IMR-90 (cell line): ENCODE measurements at places on chromosomes 1 and 21. TPM values are rescaled to one million over a fixed set of nuclear protein-coding genes. Genes with fewer than 3 reads are reported as not detected.

DNA sequence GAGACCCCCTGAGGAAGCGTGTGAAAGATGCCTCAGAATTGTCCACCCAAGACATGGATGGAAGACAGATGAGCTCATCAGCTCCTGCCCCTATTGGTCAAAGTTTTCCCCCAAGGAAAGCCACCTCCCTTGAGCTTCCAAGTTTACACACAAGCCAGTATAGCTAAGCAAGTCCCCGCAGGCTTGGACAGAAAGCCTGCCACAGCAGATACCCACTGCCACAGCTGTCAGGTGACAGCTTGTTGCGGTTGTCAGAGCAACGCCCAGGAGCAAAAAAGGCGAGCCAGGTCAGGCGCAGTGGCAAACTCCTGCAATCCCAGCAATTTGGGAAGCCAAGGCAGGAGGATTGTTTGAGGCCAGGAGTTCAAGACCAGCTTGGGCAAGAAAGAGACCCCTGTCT, 60.9 kb upstream of the IFNAR2 start:
- no peak for DNase-seq

The CYP4B1 gene
- total RNA-seq: not detected in 2 replicates

DNA sequence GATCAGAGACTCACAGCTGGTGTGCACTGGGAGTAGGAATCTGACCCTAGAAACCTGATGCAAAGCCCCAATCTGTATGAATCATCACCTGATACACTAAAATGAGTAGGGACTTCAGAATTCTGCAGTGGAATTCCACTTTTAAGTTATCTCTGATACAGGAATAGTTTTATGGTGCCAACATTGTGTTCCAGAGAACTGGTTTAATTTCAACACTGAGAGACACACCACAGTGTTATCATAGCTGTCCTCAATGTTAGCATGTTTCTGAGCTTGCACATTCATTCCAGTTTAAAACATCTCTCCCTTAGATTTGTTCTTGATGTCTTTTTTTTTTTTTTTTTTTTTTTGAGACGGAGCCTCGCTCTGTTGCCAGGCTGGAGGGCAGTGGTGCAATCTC, 7.1 kb downstream of the UTS2 start:
- peak; percentile 92 for DNase-seq

The C1orf115 gene
- total RNA-seq: under 0.01 and 0.18 TPM in 2 replicates

DNA sequence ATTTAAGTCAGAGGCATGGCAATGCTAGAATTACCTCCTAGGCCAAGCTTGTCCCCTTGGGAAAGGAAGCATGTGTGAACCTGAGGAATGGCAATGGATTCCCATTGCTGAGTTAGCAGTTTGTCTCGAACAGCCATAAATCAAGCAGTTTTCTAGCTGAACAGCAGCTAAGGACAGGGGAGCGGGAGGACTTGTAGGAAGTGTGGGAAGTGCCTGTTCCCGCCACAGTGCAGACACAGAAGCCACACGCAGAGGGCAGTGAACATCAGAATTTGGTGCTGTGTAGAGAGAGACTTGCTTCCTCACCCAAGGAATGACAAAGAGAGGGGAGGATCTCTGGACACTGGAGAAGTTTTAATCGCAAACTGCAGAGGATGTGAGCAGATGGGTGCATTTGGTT, 3.8 kb downstream of the PHGDH start:
- peak; percentile 21 for DNase-seq

- peak; percentile 55 for DNase-seq
Observed at GRCh38 chr1:114597949-114598348, 16.5 kb upstream of the BCAS2 start.

DNA sequence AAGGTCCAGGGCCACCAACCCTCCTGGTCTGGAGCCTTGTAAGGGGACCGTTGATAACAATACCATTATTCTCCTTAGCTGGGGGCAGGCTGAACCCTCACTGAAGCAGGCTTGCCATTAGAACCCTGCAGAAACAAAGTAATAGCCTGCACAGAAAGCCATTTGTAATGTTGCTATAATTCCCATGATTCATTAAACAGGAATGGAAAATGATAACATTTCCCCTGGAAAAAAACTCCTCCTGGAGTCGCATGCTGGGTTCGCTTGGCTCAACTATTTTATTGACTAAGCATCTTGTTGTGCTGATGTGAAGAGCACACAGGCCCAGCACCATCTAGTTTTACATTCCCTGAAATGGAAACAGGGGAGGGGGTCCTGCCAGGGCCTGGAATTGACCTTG, 155.6 kb upstream of the CSF3R start:
- DNase-seq: peak; percentile 55

DNA sequence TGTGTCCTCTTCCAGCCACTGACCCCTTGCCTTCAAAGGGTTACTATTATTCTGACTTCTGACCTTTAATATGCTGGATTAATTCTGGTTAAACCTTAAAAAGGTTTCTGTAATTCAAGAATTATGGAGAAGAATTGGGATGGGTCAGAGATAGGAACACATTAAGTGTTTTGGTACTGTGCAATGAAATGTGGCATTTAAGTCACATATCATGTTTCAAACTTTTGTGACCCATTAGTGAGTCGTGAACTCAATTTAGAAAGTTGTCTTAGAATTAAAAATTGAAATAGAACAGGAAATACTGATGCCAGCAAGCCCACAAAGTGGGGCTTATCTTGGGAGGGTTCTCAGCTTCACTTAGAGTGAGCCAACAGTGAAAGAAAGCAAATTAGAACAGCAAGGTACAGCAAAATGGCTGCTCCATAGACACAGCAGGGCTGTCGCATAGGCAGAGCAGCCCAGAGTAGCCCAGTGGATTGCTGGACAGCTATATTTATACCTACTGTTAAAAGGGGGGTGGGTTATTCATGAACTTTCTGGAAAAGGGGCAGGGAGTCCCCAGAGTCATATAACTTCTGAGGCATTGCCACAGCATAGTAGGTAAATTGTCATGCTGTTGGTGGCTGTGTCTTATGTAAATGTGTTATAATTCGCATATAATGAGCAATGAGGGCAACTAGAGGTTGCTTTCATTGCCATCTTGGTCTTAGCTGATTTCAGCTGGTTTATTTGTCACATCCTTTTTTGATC, 10.5 kb downstream of the SCP2 start:
- DNase-seq: no peak

GRCh38 chr1:208122612-208123358, 121.4 kb downstream of the PLXNA2 start:
- no peak for DNase-seq

The MATN1 gene
- total RNA-seq: 0.56 TPM in 1 of 2 replicates, not detected in the other

DNA sequence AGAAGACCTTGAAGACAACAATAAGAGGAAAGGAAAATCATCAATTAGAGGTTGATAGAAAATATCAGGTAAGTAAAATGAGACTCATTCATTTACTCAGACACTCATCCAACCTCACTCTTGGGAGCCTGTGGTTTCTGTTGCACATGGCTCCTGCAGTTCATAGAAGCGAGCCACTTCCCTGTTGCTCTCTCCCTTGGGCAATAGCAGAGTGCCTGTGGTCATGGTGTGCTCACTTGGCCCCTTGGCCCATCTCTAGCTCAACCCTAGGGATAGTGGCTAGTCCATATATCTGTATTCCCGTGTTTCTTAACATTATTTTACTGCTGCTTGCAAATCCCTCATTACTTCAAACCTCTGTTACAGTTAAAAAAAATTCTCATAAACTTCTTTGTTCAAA, 368.6 kb downstream of the PTPRC start:
- DNase-seq: no peak

DNA sequence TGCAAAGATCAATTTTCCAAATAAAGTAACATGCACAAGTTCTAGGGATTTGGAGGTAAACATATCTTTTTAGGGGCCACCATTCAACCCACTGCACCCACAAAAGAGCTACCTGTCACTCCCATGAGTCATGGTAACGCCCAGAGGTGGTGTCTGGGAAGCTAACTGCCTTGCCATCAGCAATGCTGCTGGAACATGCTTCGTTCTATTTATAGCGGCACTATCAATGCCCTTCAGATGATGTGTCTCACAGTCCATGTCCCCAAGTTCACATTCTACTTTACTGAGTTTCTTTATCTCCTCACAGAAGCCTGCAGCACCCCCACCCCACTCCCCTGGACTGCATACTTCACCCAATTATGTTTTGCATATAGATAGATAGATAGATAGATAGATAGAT, 95.4 kb downstream of the LPAR3 start:
- no peak for DNase-seq

- no peak for DNase-seq
Observed at GRCh38 chr1:30738040-30738714, 14.8 kb upstream of the MATN1 start.

The UBE2J2 gene
- total RNA-seq: 20.3 and 20.6 TPM in 2 replicates

GRCh38 chr1:94955767-94956632, 29.1 kb upstream of the CNN3 start:
- DNase-seq: peak; percentile 28

DNA sequence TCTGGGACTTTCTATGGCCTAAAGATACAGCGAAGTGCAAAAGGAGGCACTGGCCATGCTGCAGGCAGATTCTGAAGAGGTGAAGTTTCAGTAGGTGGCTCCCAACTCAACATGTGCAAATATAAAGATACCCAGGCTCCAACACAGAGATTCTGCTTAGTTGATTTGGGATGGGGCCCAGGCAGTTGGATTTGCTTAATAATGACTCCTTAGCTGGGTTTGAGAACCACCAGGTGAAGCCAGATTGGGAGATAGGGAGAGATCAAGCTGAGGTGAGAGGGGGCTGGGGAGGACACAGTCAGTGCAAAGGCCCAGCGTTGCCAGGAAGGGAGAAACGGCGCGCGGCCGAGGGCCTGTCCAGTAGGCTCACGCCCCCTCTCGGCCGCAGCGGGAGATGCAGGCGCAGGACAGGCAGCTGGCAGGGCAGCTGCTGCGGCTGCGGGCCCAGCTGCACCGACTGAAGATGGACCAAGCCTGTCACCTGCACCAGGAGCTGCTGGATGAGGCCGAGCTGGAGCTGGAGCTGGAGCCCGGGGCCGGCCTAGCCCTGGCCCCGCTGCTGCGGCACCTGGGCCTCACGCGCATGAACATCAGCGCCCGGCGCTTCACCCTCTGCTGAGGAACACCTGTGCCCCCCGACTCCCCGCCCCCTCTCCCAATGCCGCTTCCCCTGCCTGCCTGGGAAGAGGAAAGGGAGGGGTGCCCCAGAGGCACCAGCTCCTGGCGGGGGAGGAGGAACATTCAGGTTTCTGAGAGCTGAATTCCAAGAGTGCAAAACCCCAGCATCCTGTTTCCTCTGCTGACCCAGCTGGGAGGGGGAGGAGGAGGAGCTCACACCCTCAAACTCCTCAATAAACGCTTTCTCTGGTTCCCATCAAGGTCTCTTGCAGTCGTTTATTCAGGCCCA, 1.2 kb downstream of the FAM167B start:
- peak; percentile 52 for DNase-seq

The DMRTA2 gene
- not detected in 2 replicates for total RNA-seq

The SSR2 gene
- total RNA-seq: 553 and 927 TPM in 2 replicates

DNA sequence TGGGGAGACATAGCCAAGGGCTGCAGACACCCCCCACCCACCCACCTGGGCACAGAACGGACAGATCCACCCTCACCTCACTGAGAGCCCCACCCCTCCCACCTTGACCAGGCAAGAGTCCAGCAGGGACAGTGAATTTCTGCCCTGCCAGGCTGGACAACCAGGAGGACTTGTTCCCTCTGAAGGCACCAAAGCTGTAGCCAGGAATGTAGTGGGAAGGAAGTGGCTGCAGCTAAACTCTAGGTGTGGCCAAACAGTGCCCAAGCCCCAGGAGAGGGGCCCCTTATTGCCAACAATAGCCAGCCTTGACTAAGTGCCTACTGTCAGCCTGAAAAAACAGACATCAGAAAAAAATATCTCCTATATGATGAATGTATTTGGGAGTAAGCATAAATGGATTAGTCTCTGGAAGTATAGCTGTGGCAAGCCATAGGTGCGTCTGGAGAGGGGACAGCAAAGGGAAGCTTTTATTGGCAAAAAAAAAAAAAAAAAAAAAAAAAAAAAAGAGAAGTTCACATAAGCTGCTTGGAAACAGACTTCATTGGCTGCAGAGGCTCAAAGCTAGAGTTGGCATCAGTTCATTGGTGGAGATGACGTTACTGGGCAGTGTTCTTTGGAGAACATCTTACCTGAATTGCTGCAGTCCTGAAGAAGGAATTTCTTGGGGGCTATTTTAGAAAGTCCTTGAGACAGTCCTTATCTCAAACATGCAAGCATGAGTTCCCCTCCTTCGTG, 64.1 kb upstream of the TMEM51 start:
- no peak for DNase-seq

DNA sequence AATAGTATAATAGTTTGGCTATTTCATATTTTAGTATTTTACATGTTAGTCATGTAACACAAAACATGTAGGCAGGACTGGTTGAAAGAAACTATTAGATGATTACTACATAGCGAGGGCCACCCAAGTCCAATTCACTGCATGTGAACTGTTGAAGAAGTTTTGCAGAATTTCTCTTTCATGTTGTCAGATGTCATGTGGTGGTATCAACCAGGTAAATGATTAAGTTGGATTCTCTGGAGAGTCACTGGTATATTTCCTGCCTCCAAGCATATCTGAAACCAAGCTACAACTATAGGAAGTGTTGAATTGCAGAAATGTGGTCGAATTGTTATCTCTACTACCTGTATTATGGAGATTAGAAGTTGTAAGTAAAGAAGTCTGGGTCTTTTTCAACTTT, 137.8 kb upstream of the DPYD start:
- DNase-seq: no peak

- DNase-seq: no peak
Observed at GRCh38 chr1:93584261-93585003, 97.2 kb downstream of the BCAR3 start.

GRCh38 chr1:13871413-13871812, 171.4 kb downstream of the PRDM2 start:
- DNase-seq: no peak

DNA sequence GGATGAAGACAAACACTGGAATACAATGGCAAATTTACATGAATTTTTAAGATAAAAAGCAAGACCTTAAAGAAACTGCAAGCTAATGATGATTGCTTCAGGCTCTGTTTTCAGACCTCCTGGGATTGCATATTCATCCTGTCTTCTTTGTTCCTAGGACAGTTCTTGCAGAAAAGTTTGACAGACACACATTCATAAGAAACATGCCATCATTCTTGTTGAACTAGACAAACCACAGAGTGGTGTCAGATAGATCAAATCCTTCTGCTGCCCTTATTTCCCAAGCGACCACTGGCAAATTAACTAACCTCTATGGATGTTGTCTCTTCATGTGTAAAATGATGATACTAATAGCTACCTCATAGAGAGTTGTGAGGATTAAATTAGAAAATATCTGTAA, 181.3 kb downstream of the KCTD3 start:
- peak; percentile 1 for DNase-seq

DNA sequence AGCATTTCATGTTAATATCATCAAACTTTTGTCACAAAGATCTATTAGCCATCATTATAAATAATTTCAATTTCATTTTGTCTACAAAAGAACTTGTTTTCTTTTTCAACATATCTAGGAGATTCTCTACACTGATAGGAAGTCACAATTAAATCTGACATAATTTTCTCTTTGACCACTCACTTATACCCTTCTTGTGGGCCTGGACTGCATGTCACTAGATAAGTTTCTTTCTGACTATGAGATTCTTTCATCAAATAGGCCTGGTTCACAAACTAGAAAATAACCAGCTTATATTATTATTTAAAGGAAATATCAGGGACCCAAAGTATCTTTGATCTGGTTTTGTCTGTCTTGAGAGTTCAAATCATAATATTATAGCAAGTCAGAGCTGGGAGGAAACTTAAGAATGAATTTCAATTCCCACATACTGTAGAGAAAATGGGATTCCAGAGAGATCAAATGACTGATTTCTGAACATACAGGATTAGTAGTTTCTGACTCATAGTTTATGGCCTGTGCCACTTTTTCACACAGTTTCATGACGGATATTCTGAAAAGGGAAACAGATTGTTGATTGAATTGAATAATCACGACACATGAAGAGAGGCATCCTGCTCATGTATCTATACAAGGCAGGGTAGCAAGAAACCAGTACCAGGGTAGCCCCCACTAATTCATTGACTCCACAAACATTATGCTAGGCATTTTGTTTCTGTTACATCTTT, 355.8 kb downstream of the GPATCH2 start:
- peak; percentile 75 for DNase-seq
